ENCODE measurements at places on chromosomes 3 and 15.

- no peak for DNase-seq
- no peaks in the 10 kb centered on the region for H3K4me1 ChIP-seq
- no peaks in the 10 kb centered on the region for H3K27me3 ChIP-seq
- no peak overlapping the region for H3K27ac ChIP-seq
- no peak overlapping the region for H3K4me3 ChIP-seq
These were observed 22.2 kb upstream of the CLDN18 start for GRCh38 chr3:137987723-137988122.

DNA sequence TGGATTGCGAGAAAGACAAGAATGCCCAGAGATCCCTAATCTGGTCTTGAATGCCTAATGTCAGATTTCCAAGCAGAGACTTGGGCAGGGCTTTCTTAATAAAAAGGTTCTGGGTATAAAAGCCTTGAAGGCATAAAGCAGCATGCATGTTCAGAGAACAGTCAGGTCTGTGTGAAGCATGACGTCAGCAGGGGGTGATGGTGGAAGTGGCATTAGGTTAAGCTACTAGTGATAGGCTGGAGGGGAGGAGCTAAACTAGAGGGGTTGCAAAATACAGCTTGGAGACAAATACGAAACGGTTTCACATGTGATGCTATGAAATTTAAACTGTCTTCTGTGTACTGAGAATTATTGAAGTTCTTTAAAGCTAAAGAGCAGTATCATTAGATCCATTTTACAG lies 125.6 kb downstream of the VPS8 start:
- H3K36me3 ChIP-seq = no peaks in the 10 kb centered on the region
- H3K27me3 ChIP-seq = no peaks in the 10 kb centered on the region
- H3K4me3 ChIP-seq = no peak overlapping the region

DNA sequence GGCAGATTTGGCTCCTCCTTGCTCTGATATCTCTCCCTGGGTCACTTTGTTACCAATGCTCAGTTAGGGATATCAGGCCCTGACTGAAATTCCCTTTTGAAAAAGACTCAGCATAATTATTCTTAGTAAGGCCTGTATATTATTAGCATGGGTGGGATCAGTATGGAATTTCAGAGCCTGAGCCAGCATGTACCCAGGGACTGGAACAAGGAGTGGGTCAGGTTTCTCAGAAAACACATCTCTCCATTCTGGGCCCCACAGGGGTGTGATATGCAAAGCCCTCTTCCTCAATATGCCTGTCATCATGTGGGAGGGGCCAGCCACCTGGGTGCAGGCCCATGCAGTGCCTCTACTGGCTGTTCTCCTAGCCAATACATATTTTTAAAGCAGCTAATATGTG lies 423.2 kb downstream of the EPHB1 start:
- H3K36me3 ChIP-seq = no peaks in the 10 kb centered on the region
- no peak overlapping the region for H3K27ac ChIP-seq
- H3K4me1 ChIP-seq = no peaks in the 10 kb centered on the region

- H3K4me3 ChIP-seq = no peak overlapping the region
- no peaks in the 10 kb centered on the region for H3K27me3 ChIP-seq
- H3K36me3 ChIP-seq = no peaks in the 10 kb centered on the region
- no peaks in the 10 kb centered on the region for H3K4me1 ChIP-seq
- H3K27ac ChIP-seq = no peak overlapping the region
- no peak for DNase-seq
These were observed 339.2 kb upstream of the ONECUT1 start for GRCh38 chr15:53129121-53129904.

- DNase-seq = no peak
- no peak overlapping the region for H3K4me3 ChIP-seq
- peaks cover 10% of the 10 kb centered on the region for H3K4me1 ChIP-seq
These were observed 71.5 kb downstream of the SSR3 start for GRCh38 chr3:156483426-156483825.

GRCh38 chr3:52787246-52787645 lies 7.3 kb upstream of the ITIH3 start:
- H3K4me3 ChIP-seq = no peak overlapping the region
- H3K36me3 ChIP-seq = no peaks in the 10 kb centered on the region
- H3K27me3 ChIP-seq = peaks cover 6% of the 10 kb centered on the region
- no peaks in the 10 kb centered on the region for H3K4me1 ChIP-seq

DNA sequence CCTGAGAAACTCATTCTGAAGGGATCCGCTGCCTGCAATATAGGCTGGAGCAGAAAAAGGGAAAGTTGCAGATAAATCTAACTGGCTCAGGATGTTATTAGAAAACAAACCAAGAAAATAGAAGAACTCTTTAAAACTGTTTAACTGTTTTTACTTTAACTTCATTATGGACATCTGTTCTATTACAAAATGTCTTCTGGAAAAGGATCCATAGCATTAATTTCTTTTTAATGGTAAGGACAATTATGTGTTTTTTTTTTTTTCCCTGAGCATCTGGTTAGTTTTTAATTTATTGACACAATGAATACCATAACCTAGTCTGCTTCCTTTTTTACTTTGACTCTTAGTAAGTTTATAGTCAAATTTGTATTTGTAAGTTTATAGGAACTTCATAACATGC lies 239.5 kb downstream of the NAALADL2 start:
- H3K4me1 ChIP-seq = no peaks in the 10 kb centered on the region
- H3K27ac ChIP-seq = no peak overlapping the region
- no peaks in the 10 kb centered on the region for H3K36me3 ChIP-seq
- no peak for DNase-seq
- no peak overlapping the region for H3K4me3 ChIP-seq

DNA sequence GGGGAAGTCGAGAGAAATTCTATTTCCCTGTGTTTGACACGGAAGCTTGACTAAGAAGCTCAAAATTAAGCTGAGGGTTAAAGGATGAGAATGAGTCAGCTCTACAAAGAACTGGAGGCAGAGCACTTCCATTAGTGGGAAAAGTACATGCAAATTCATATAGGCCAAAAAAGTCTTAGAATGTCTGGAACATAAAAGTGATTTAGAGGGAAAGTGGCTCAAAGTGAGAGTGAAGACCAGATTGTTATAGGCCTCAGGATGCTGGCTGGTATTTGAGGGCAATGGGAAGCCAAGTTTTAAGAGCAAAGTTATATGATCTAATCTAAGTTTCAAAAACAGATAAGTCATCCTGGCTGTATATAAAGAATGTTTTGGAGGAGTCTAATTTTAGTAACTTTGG lies 857.3 kb downstream of the NAALADL2 start:
- no peak overlapping the region for H3K4me3 ChIP-seq
- H3K27me3 ChIP-seq = no peaks in the 10 kb centered on the region
- H3K4me1 ChIP-seq = no peaks in the 10 kb centered on the region
- no peak overlapping the region for H3K27ac ChIP-seq
- no peaks in the 10 kb centered on the region for H3K36me3 ChIP-seq

GRCh38 chr3:76991165-76991564 lies 48.7 kb upstream of the ROBO2 start:
- H3K27ac ChIP-seq = no peak overlapping the region
- no peak overlapping the region for H3K4me3 ChIP-seq
- DNase-seq = no peak

- H3K4me1 ChIP-seq = no peaks in the 10 kb centered on the region
- peaks cover 71% of the 10 kb centered on the region for H3K36me3 ChIP-seq
- no peak for DNase-seq
- H3K4me3 ChIP-seq = no peak overlapping the region
These were observed 38.5 kb downstream of the TAMM41 start for GRCh38 chr3:11808231-11808630.

DNA sequence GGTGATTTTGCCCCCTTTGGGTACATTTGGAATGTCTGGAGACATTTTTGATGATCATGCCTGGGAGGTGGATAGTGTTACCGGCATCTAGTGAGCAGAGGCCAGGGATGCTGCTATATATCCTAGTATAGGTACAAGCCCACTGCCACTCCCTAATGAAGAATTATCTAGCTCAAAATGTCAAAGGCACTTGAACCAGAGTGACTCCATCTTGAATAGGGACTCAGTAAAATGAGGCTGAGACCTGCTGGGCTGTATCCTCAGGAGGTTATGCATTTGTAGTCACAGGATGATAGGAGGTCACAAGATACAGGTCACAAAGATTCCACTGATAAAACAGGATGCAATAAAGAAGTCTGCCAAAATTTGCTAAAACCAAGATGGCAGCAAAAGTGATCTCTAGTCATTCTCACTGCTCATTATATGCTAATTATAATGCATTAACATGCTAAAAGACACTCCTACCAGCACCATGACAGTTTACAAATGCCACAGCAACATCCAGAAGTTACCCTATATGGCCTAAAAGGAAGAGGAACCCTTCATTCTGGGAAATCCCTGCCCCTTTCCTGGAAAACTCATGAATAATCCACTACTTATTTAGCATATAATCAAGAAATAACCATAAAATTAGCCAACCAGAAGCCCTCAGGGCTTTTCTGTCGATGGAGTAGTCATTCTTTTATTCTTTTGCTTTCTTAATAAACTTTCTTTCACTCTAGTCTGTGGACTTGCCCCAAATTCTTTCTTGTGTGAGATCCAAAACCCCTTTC lies 40.0 kb upstream of the FAM3D start:
- no peak for DNase-seq
- no peak overlapping the region for H3K4me3 ChIP-seq
- no peaks in the 10 kb centered on the region for H3K4me1 ChIP-seq
- H3K27me3 ChIP-seq = no peaks in the 10 kb centered on the region
- no peaks in the 10 kb centered on the region for H3K36me3 ChIP-seq

- no peak for DNase-seq
- H3K27me3 ChIP-seq = no peaks in the 10 kb centered on the region
- H3K4me1 ChIP-seq = no peaks in the 10 kb centered on the region
These were observed 662.7 kb downstream of the MCTP2 start for GRCh38 chr15:94894056-94894455.

DNA sequence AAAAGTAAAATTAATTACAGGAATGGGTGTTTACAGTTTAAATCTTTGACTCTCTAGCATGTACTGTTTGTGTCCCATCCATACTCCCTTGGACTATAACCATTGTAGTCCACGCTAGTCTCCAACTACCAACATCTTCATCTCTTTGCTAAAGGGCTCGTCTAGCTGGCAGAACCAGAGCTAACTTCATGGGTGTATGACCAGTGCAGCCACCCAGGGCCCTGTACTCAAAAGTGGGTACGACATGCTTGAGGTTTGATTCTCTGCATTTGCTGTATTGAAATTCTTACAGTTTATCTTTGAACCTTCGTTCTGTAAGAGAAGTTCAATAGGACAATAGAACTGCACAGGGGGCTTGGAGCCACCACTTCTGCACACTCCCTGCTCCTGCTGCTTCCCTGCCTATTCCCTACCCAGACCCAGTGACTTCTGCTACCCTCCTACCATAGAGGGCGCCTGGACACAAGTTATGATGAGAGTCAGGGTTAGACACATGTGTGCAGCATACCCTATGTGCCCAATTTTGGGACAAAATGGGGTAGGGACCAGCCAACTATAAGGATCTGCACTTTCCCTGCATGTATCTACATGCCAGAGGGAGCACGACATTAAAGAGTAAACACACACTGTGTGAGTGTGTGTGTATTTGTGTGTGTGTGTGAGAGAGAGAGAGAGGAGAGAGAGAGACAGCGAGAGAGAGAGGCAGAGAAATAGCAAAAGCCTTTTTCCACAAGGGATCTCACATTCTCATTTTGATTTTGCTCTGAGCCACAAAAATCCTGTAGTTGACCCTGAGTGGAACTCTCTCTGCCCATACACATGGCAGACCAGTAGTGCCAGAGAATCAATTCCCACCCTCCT lies 59.0 kb upstream of the NECTIN3 start:
- no peaks in the 10 kb centered on the region for H3K27me3 ChIP-seq
- H3K27ac ChIP-seq = no peak overlapping the region
- DNase-seq = no peak

- no peaks in the 10 kb centered on the region for H3K4me1 ChIP-seq
- no peaks in the 10 kb centered on the region for H3K27me3 ChIP-seq
- no peak for DNase-seq
- H3K36me3 ChIP-seq = no peaks in the 10 kb centered on the region
- H3K27ac ChIP-seq = no peak overlapping the region
- no peak overlapping the region for H3K4me3 ChIP-seq
These were observed 779.1 kb upstream of the SEMA6D start for GRCh38 chr15:46938169-46938568.

DNA sequence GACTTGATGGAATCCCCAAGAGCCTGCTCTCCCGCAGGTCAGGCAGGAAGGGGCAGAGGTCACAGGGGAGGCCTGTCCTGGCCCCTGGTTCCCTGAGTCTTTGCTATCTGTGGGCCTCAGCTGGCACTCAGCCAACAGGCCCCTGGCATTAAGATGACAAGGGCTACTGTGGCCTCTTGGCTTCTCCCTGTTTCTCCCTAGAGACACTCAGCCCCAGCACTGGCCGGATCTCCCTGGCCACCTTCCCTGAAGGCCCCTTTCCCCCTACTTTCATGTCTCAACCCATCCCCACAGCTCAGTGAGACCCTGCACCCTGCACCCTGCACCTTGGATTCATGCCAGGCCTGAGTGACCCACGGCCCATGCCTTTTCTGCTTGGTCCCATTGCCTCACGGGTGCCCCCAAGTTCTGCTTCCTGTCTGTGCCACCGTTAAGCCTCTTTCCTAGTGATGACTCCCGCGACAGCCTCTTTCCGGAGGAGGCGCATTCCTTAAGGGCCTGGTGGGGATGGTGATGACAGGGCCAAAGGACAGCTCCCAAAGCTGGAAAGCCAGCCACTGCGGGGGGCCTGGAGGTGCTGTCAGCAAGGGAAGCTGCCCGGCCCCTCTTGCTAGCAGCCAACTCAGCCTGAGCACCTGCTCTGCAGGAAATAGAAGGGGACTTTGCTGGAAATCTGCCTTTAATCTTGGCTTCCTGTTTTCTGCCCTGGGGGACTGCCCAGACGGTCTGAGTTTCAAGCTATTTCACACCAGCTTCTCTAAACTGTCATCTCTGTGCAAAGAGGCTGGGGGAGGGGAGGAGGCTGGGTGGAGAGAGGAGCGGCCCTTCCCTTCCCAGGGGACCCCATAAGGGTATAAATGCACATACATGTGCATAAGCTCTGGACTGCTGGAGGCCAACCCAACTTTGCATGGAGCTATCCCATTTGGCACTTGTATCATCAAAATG lies 4.8 kb upstream of the CSK start:
- no peak overlapping the region for H3K4me3 ChIP-seq
- H3K27ac ChIP-seq = peak overlapping the region; percentile 81
- peaks cover 30% of the 10 kb centered on the region for H3K4me1 ChIP-seq
- no peaks in the 10 kb centered on the region for H3K27me3 ChIP-seq
- no peaks in the 10 kb centered on the region for H3K36me3 ChIP-seq
- DNase-seq = no peak

GRCh38 chr3:170867143-170867937 lies 2.7 kb downstream of the RPL22L1 start:
- no peaks in the 10 kb centered on the region for H3K27me3 ChIP-seq
- DNase-seq = no peak
- no peak overlapping the region for H3K4me3 ChIP-seq

- H3K4me1 ChIP-seq = no peaks in the 10 kb centered on the region
- H3K27ac ChIP-seq = no peak overlapping the region
- H3K36me3 ChIP-seq = no peaks in the 10 kb centered on the region
- no peak overlapping the region for H3K4me3 ChIP-seq
- no peaks in the 10 kb centered on the region for H3K27me3 ChIP-seq
These were observed 132.3 kb downstream of the FAM43A start for GRCh38 chr3:194817936-194818335.

DNA sequence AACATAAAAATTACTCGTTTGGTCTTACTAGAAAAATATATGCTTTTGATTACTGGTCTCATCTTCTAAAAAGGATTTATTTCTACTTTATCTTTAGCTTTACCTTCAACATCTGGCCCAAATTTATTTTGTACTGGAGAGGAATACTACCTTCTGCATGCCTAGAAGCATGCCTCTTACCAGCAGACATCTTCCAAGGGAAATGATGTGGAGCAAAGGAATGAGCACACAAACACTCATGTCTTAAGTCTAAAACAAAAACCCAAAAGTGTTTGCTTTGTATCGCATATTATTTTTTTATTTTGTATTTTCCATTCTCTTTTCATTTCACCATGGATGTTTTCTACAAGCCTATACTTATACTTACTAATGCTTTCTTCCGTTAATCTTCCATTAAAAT lies 304.6 kb upstream of the KCNMB2 start:
- no peaks in the 10 kb centered on the region for H3K27me3 ChIP-seq
- H3K4me3 ChIP-seq = no peak overlapping the region
- no peaks in the 10 kb centered on the region for H3K36me3 ChIP-seq
- no peak for DNase-seq
